ENCODE measurements at places on chromosomes 12 and 14.

DNA sequence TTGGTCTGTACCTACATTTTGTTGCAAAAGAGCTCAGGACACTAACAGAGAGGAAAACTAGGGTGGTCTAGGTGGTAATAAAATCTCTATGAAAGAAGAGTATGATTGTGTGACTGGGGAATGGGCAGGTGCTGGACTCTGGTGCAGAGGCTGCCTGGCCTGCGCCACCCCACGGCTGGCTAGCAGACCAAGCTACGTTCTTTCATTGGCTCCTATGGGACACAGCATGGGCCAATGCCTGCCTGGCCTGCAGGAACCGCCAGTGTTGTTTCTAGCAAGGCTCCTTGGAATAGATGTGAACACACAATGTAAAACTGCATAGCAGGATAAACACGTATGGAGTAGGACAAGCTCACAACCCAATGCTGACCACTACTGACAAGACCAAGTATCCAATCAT is 51.7 kb upstream of the CORO1C start:
- DNase-seq = no peak

DNA sequence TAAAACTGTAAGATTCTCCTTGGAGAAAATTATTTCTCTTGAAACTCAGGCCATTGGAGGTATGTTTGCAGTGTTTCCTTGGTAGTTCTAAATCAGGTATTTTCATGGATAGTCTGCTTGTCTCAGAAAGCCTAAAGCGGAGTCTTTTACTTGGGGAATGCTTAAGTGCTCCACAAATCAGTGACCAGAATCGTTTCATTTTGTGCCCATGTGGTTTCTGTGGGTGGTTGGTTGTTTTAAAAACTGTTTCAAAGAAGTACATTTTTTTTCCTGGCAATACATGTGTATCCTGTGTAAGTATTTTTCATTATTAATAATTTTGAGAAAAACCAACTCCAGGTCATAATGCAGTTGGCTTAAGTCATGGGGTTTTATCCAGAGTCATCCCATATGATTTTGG is 33.6 kb downstream of the CCDC91 start:
- DNase-seq = no peak

GRCh38 chr12:66047411-66048021 is 83.0 kb downstream of the LLPH start:
- no peak for DNase-seq

DNA sequence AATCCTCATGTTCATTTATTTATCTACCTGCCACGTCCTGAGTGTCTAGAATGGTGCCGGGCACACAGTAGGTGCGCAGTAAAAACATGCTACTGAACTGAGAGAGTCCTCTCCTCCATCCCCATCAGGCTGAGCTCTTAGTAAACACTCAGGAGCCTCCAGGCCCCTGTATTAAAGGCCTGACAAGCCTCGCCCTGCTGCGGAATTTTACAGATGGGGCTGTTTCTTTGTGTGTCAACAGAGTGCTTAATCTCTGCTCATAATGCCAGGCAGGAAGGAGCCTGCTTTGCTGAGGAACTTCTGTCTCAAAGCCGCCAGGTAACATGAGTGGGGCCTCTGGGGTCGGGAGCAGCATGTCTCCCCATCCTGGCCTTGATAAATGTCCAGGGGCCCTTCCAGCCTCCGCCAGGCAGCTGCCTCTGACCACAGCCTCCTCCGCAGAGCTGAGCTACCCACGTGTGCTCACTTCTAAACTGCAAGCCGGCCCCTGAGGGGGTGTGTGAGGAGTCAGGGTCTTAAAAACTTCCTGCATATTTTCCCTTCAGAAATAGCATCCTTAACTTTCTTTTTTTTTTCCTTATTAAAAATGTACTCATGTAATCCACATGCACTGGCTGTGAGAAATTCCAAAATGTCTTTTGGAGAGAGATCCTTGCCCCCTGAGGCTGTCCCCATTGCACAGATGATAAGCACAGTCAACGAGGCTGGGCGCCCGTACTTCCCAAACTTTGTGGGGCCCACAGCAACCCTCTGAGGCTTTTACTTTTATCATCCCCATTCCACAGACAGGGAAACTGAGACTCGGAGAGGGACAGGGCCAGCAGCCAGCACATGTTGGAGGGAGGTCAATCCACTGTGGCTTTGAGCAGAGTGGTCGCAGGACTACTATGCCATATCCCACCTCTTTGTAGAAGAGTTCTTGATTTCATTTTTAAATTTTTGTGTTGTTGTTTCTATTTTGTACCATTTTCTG is 116.0 kb upstream of the NCOR2 start:
- DNase-seq = no peak

- peak; percentile 20 for DNase-seq
These were observed 182.7 kb downstream of the PCNX1 start for GRCh38 chr14:71089971-71090370.

DNA sequence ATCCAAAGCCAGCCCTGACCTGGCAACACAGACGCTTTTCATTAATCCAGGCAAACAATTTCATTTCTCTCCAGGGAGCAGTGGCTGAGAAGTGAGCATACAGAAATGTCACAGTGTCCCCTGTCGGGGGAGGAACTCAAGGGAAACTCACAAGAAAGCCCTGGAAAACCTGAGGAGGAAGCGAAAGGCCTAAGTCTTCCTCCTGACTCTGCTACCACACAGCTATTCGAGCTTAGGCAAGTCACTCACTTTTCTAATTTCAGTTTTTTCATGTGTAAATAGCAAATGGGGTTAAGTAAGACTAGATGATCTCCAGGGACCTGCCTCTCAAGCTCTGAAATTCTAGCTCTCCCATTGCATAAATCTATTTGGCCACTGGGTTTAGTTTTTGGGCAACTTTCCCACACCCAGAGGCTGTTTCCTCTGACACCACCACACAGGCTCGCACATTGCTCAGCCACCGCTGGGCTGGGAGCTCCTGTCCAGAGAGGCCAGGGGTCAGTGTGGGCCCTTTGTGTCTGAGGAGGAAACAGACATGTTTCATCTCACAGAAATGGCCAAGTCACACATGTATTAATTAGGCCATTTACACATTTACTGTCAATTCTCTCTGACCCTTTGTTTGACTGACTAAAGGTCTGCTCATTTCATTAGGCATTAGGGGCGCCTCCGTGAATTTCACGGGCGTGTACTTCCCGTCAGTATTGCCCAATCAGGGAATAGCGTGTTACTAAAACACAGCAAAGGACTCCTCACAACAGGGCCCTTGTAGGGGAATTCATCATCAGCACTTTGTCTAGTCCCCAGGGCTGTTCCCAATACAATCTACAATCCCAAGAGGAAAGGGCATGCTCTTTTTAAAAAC is 9.8 kb upstream of the PNMA1 start:
- DNase-seq = peak; percentile 93

- peak; percentile 22 for DNase-seq
These were observed 20.5 kb downstream of the PSMC1 start for GRCh38 chr14:90276646-90277367.

DNA sequence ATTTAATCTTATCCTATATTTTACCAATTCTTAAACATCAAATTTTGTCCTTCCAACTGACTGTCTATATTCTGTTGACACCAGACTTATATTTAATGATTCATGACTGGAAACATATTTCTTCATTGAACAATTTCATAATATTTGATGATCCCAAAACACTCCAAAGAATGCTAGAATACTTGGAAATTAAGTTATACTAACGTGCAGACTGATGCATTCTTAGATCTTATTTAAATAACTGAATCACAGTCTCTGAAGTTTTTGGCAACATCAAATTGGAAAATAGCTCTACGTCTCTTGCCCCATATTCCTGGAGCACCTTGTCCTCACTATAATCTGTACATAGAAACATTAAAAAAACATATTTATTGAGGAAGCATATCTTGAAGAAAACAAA is 127.4 kb downstream of the HMGA2 start:
- no peak for DNase-seq

DNA sequence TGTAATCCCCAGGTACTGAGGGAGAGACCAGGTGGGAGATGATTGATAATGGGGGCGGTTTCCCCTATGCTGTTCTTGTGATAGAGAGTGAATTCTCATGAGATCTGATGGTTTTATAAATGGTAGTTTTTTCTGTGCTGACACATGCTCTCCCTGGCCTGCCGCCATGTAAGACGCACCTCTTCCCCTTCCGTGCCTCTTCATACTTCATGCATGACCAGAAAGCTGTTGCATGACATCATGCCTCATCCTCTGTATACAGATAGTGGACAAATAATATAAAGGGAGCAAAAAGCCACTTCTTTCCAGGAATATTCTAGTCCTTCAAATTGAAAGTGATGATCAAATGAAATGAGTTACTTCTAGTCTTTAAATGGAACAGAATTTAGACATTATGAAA is 47.3 kb upstream of the LRIG3 start:
- DNase-seq = no peak

DNA sequence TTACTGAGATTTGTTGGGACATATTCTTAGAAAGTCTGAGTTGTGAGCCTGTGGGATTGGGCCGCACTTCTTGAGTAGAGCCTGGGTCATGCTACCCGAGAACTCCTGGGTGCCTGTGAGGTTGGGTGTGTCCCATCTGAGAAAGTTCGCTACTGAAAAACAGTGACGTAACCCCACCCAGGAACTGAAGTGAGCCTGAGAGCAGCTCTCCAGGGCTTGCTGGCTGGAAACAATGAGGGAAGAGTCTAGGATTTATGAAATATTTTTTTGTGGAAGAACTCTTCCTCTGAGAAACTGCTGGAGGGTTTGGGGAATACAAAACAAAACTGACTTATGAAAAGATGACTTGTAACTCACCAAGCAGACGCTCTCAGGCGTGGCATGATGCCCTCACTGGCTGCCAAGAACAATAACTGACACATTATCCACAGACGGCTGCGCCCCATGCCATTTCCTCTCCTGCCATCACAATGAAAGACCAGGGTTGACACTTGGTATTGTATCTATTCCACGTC is 69.2 kb downstream of the RASSF3 start:
- DNase-seq = no peak

DNA sequence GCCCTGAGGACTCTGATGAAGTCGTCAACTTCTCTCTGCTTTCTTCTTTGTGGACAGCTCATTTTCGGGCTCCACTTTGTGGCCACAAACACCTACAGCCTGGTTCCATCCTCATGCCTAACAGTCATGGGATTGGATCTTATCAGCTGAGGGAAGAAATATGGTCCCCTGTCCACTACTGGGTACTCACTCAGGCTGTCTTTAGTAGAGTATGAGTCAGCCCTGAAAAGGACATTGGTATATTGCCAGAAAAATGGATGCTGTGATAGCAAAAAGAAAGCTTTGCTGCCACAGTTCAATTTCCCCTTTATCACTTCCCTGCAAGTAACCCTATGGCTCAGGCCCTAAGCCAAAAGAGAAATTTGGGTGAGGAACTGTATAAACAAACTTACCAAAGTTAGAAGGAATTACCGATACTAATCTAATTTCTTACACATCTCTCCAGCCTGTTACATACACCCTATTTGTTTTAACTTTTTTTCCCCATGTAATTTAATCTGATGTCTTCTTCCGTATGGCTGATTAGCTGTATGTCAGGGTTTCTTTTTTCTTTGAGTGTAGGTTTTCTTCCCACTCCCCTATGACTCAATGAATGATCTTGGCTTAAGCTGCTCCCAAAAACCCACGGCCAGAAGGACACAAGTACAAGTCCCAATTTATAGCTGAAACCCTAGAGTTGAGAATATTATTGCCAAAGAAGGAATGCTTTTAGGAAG is 29.1 kb downstream of the MTHFD1 start:
- peak; percentile 40 for DNase-seq

DNA sequence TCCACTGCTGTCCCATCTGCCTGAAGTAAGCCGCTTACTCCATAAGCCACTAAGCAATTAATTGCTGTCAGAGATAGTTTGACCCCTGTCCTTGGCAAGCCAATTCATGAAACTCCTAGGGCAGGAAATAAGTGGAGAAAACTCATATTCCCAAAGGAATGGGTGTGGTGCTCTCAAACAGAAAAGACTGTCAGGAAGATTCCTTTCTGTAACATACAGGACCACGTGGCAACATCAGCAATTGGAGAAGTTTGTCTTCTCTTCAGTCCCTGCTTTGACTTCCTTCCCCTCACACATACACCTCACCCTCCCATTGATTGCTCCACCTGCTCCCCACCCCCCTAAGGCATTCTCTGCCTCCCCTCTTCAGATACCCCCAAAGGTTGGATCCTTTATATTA is 36.2 kb upstream of the MDM1 start:
- peak; percentile 17 for DNase-seq

Measured in hepatic stellate cell (primary cell).